ENCODE measurements at places on chromosomes 11 and 22. TPM values are rescaled to one million over a fixed set of nuclear protein-coding genes. Genes with fewer than 3 reads are reported as not detected.

GRCh38 chr11:44877571-44878497, 72.8 kb downstream of the TP53I11 start:
- DNase-seq, result no peak

- DNase-seq, result no peak
Observed at GRCh38 chr11:95419915-95420314, 188.9 kb upstream of the SESN3 start.

PRG3 gene
- not detected for polyA plus RNA-seq

DNA sequence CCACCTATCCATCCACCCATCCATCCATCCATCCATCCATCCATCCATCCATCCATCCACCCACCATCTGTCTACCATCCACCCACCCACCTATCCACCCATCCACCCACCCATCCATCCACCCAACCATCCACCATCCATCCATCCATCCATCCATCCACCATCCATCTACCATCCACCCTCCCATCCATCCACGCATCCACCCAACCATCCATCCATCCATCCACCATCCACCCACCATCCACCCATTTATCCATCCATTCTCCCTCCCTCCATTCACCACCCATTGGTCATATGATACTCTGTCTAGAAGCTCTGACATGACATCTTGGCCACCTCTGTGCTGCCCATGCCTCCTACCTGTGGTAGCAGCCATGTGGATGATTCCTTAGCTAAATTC, 31.7 kb downstream of the MUC2 start:
- DNase-seq, result no peak

SEZ6L gene
- polyA plus RNA-seq, result not detected

GRCh38 chr11:126440276-126440675, 84.8 kb downstream of the ST3GAL4 start:
- no peak for DNase-seq

RASGRP2 gene
- 0.49 TPM for polyA plus RNA-seq

GRCh38 chr11:32224580-32224979, 133.7 kb downstream of the RCN1 start:
- no peak for DNase-seq

LYVE1 gene
- polyA plus RNA-seq, result not detected

- DNase-seq, result no peak
Observed at GRCh38 chr11:82775736-82776346, 42.2 kb upstream of the FAM181B start.

- DNase-seq, result no peak
Observed at GRCh38 chr11:133040289-133040900, 491.9 kb downstream of the OPCML start.

GRCh38 chr11:103953797-103954486, 82.5 kb upstream of the DDI1 start:
- no peak for DNase-seq

DNA sequence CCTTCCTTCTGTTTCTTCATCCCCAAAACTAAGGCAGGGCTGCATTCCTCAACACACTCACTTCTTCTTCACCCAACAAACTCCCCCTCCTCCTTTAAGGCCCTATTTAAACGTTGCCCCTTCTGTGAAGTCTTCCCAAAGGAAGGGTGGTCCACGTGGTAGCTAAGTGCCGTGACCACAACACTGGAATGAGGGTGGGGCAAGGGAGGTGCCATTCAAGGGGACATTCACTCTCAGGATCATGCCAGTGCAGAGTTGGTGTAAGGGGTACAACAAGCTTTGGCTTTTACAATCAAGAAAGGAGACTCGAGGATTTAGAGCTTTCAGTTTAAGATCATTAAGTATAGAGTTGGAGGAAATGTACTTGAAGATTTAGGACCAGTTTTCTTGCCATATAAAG, 8.0 kb upstream of the MS4A10 start:
- DNase-seq, result no peak

DNA sequence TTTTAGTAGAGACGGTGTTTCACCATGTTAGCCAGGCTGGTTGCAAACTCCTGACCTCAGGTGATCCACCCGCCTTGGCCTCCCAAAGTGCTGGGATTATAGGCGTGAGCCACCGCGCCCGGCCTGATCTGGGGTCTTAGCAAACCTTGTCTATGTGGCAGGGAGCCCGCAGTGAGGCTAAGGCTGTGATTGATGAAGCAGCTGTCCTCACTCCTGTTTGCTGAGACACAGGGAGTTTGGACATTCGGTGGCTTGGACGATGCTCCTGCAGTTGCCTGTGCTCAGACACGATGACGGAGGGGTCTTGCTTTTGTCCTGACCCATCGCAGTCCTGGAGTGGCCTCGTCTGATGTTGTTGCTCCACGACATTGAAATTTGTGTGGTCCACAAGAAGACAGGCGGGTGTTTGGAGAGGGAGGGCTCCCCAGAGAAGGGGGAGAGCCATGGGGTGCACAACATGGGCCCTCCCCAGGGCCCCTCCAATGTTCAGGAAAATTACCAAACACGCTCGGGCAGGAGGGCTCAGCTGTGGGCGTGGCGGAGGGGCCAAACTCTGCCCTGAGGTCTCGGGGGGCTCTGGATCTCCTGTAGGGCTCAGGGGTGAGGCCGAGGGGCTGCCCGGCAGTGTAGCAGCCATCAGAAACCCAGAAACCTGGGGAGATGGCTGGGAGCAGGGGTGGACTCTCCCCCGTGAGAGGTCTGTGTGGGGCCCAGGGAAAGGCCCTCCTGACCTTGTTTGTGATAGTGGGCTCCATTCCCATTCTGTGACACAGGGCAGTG, 41.8 kb upstream of the PRR5 start:
- DNase-seq, result no peak

GRCh38 chr11:116733969-116734508, 38.7 kb downstream of the BUD13 start:
- no peak for DNase-seq

- DNase-seq, result no peak
Observed at GRCh38 chr22:25404556-25404927, 159.9 kb upstream of the GRK3 start.

- no peak for DNase-seq
Observed at GRCh38 chr11:17793642-17794170, 59.1 kb downstream of the KCNC1 start.

DNA sequence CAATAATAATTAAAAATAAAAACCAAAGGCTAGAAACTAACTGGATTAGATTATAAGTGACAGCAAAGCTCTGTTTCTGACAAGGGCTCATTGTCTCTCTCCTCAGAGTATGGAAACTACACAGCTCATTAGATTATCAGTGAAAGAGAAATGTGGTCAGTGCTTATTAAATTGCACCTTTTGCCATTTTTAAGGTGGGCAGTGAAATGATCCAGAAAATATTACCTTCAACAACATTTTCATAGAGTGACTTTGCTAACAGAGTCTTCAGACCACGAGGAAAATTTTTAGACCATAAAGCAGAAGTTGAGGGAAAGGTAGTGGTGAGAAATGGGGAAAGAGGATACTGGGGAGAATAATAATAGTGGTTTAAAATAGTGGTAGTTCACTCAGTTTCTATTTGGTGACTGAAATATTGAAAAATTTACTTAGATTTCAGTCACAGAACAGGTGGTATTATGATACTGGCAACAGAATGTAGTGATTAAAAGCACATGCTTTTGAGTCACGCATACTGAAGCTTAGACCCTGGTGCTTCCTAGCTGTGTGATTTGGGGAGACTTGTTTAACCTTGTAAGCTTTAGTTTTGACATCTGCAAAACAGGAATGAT, 684.0 kb upstream of the CCDC90B start:
- no peak for DNase-seq

GRCh38 chr11:88315981-88316441, 21.5 kb downstream of the CTSC start:
- DNase-seq, result no peak

- DNase-seq, result no peak
Observed at GRCh38 chr11:80727315-80727714, 1286.5 kb upstream of the TENM4 start.

OR6A2 gene
- 0.05 TPM for polyA plus RNA-seq

DNA sequence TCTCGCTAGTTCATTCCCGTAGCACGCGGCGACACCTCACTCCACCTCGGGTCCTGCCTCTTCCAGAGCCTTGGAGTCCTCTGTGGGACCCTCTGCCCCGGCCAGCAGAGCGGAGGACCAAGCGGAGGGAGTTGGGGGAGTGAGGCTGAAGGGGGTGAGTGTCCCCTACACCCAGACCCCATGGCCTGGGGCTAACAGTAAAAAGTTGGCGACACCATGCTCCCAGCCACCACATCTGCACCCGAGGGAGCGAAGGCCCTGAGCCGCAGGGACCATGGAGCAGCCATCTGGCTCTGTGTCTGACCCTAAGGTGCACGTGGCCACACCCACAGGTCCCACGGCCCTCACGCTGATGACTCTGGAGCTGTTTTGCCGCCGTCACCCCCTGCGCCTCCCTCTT, 293.8 kb downstream of the BRD1 start:
- DNase-seq, result no peak

DNA sequence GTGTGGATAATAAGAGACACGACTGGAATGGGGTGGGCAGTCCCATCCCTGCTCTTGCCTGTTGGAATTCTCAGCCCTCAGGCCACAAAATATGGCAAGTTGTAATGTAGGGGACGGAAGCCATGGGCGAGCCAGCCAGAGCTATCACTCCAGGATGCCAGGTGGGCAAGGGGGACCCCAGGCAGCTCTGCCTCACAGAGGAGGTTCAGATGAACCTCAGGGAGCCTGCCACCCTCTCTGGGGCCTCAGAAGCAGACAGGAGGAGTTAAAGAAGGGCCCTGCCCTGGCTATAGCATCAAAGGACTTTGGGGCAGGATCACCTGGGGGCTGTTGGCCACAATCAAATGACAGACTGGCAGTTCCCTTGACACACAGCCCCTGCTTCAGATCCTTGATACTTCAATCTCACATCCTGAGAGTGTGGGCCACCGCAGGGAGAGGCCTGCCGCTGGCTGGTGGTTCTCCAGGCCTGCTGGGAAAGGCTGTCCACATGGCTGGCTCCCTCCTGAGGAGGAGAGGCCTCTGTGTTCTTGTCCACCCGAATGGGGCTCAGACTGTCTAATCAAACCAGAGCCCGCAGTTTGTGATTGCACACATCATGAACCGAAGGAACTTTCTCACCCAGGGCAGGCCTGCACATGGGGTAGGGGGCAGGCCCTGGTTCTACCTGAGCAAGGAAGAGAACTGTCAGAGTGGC, 31.4 kb downstream of the IGLL1 start:
- no peak for DNase-seq

DNA sequence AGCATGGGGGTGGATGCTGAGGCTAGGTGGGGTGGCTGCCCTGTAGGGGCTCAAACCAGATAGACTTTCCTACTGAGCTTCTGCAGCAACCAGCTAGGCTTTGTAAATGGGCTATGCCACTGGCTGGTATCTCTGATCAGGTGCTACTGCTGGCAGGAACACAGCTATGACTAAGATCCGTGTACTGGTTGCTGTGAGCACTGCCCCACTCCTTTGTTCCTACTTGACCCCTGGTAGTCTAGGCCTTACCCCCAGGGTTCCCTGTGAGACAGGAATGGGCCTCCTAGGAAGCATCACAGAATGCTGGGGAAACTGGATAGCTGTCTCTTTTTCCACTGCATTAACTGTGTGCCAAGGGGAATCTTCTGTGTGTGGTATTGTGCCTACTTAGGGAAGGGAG, 58.4 kb upstream of the GAB2 start:
- DNase-seq, result no peak

Measured in keratinocyte (primary cell).